ENCODE measurements at places on chromosomes 2 and 18. TPM values are rescaled to one million over a fixed set of nuclear protein-coding genes. Genes with fewer than 3 reads are reported as not detected.

Gene HOXD13
- total RNA-seq = not detected

Gene TRIB2
- 205 TPM for total RNA-seq

Gene FBXO48
- 1.4 TPM for total RNA-seq

Gene MAP3K20
- total RNA-seq = 12.2 TPM

Gene CENPA
- 3.2 TPM for total RNA-seq

All from diencephalon (tissue), 1 donor.